Left ventricle myocardium superior (tissue), 1 donor: ENCODE measurements at places on chromosomes 13 and 19.

- DNase-seq = no peak
These were observed 566 bp downstream of the MPV17L2 start for GRCh38 chr19:18193388-18194180.

GRCh38 chr19:19160461-19161035 lies 9.5 kb downstream of the MEF2B start:
- DNase-seq = no peak

- DNase-seq = no peak
These were observed 3.8 kb upstream of the PRR12 start for GRCh38 chr19:49587227-49587626.

- DNase-seq = no peak
These were observed 201.4 kb downstream of the PCCA start for GRCh38 chr13:100290165-100290801.

DNA sequence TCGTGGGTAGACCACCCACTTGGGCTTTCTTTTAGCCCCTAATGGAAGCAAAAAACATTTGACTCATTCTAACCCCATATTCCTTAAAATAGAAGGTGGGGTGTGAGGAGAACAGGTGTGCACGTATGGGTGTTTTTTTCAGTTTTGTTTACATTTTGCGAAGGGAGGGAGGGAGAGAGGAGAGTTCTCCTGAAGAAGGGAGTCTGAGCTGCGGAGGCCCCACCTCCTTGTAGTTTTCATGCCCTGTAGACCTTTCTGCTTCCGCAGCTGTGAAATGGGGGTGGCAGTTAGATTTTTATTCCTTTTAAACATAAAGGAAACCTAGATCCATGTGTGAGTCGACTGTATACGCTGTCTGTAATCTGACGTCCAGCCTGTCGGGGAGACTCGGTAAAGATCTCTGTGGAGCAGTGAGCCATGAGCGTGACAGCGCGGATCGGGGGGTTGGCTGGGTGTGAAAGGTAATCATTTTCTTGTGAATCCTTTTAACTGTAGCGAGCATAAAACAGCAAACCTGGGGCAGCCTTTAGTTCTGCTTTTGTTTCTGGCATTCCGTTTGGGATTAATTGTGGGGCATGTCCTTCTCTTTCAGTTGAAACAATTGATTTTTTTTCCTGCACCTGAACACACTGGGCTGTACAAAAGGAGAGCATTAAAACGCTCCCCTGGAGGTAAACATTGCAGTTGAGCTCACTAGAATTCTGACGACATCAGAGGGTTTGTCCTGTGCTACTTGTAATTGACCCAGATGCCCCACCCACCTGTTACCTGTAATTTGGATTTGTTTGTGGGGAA lies 2.3 kb downstream of the UPF1 start:
- no peak for DNase-seq

- no peak for DNase-seq
These were observed 41.1 kb downstream of the CEACAM1 start for GRCh38 chr19:42487032-42487797.

DNA sequence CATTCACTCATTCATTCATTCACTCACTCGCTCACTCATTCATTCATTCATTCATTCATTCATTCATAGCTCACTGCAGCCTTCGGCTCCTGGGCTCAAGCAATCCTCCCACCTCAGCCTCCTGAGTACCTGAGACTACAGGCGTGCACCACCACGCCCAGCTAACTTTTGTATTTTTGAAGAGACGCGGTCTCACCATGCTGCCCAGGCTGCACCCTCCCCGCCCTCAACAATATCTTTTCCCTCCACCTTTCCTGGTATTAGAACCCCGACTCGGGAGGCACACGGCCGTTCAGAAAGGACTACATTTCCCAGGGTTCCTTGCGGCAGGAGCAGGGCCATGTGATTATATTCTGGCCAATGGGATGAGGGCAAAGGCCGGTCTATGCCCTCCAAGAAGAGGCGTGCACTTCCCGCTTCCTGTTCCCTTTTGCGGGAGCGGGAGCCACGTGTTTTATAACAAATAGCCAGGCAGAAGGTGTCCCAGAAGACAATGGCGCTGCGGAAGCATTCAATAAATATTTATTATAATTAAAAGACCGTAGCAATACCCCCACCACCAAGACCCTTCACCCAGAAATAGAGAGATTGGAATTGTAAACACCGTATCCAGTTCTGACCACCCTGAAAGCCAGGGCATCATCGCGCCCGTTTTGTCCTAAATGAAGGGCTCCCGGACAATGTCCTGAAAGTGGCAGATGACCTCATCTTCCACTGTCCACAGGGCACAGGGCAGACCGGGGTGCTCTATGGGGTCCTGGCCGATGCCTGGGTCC lies 15.9 kb downstream of the TICAM1 start:
- peak; percentile 86 for DNase-seq

- DNase-seq = no peak
These were observed 132.5 kb downstream of the ZNF675 start for GRCh38 chr19:23554548-23554947.

DNA sequence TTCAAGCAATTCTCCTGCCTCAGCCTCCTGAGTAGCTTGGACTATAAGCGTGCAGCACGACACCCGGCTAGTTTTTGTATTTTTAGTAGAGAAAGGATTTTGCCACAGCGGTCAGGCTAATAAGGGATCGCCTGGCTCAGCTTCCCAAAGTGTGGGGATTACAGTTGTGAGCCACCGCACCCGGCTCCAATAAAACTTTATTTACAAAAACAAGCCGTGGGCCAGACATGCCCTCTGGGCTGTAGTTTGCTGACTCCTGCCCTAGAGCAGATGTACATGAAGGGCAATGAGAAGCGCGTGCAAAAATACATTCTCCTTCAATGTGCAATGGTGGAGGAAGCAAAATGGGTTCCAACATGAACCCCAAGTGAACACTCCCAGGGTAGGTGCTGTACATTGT lies 13.7 kb upstream of the MED26 start:
- no peak for DNase-seq

- DNase-seq = no peak
These were observed 98.6 kb downstream of the GADD45B start for GRCh38 chr19:2574478-2574931.

- DNase-seq = no peak
These were observed 47.0 kb downstream of the ZNF44 start for GRCh38 chr19:12247644-12248222.

- DNase-seq = no peak
These were observed 211.9 kb downstream of the NALCN start for GRCh38 chr13:101204270-101205020.

- no peak for DNase-seq
These were observed 35.9 kb upstream of the ZSCAN5A start for GRCh38 chr19:56350416-56351045.

DNA sequence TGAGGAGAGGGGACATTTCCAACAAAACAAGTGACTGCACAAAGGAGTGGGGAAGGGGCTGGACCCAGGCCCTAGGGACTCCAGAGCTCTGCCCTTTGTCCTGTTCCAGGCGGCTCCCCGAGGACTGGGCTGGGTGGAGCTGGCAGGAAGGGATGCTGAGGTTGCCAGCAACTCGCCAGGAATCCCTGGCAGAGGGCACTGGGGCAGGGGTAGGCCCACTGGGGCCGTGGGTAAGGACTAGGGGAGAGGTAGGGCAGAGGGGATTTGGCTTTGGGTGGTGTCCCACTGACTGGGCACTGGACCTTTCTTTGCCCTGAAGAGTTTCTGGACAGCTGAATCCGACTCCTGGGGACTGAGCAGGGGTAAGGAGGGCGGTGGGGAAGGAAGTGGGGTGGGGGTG lies 7.9 kb downstream of the LIPE start:
- DNase-seq = peak; percentile 75

DNA sequence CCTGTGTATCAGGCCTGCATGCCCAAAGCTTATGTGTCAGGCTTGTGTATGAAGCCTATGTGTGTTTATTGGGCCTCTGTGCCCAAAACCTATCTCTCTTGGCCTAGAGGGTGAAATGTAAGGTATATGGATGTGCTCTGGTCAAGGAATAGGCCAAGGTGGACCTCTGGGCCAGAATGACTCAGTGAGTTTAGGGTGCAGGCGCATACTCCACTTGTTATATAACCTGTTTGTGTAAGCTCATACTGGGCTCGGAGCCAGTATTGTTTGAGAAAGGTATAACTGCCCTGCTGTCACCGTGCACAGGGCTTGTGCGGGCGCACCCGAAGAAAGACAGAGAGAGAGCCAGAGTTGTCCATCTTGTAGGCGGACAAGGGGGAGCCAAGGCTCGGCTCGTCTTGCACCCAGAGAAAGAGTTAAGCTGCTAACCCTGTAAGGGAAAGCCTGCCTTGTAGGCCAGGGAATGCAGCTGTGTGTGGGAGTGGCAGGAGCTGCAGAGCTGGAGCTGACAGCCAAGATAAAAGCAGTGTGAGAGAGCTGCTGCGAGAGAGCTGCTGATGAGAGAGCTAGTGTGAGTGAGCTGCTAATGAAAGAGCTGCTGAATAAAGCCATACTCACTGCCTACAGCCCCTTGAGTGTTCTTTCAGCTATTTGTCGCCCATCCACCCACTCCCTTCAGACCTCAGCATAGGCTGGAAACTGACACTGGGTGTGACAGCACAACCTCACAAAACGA lies 43.4 kb upstream of the N4BP2L1 start:
- DNase-seq = peak; percentile 54
